ENCODE measurements at places on chromosomes 7 and 10.

GRCh38 chr7:116630932-116631671 lies 40.9 kb upstream of the MET start:
- no peak for DNase-seq

DNA sequence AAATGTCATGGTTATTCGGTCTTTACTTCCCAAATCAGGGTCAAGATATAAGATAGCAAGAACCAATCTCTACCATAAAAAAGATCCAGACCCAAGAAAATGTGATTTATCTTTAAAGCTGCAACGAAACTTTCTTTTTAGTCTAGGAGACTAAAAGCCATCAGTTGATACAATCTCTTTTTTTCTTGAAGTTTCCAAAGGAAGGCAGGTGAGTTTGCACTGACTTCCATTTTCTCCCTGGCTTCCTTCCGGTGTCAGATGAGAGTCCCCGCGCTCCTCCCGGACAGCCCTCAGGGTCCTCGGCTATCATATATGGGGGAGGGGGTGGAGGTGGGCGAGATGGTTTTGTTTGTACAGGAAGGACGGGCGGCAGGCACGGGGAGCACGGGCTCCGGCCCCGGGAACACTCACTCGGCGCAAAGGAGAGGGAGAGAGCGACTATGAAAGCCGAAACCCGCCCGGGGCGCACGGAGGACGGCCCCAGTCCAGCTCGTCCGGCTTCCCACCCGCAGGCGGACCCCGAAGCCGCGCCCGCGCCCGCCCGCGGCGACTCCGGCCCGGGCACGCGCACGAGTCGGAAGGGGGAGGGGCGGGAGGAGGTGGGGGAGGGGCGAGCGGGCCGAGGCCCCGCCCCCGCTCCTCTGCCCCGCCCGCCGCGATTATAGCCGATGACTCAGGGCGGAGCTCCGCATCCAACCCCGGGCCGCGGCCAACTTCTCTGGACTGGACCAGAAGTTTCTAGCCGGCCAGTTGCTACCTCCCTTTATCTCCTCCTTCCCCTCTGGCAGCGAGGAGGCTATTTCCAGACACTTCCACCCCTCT lies at the start of gene BAG3:
TSS of gene BAG3 (plus strand) at position 689 of the 822 bp plus-strand sequence. CDS start 296 bp downstream, outside the sequence.
- peak; percentile 89 for DNase-seq

GRCh38 chr7:27174874-27175625 lies 930 bp upstream of the HOXA10 start:
- DNase-seq, result no peak

GRCh38 chr7:144818511-144818910 lies 17.3 kb downstream of the TPK1 start:
- DNase-seq, result peak; percentile 71

- peak; percentile 60 for DNase-seq
These were observed 20.6 kb downstream of the DNAJB6 start for GRCh38 chr7:157357129-157358040.

DNA sequence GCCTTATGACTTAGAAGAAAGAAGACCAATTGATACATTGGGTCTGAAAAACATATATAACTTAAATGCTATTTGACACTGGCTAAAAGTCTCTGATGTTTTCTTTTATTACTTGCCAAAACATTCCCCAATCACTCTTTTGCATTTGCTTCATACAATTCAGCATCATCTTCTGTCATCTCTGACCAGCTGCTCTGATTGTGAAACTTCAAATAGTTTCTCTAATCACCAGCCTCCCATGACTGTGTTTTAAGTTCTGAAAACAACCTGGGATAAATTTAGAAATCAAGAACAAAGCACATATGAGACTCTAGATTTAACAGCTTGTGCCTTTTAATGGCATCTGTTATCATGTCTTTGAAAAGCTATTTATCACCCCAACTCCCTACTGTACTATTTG lies 208.4 kb upstream of the KCND2 start:
- DNase-seq, result no peak

DNA sequence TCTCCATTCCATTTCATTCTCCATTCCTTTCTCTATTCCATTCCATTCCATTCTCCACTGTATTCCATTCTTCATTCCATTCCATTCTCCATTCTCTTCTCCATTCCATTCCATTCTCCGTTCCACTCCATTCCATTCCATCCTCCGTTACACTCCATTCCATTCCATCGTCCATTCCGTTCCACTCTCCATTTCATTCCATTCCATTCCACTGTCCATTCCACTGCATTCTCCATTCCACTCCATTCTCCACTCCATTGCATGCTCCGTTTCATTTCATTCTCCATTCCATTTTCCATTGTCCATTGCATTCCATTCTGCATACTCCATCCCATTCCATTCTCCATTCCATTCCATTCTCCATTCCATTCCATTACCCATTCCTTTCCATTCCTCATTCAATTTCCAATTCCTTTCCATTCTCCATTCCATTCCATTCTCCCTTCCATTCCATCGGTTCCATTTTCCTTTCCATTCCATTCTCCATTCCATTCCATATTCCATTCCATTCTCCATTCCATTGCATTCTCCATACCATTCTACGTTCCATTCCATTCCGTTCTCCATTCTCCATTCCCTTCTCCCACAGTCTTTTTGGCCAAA lies 78.3 kb downstream of the NSUN6 start:
- no peak for DNase-seq

DNA sequence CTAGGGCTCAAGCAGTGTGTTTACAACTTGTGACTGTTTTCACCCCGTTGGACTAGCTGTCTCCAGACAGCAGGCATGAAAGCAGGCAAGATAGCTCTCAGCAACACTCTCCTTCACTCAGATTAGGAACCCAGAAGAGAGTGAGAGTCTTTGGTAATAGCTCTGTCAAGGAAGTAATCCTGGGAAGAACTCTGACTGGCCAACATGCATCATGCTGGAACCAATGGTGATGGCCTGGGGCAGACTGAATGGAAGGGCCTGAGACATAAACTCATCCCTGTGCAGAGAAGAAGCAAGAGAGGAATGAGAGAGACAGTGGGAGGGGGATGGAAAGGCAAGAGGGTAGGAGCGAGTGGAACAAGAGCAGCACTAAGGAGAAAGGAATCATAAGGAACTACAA lies 48.9 kb downstream of the AKR1D1 start:
- no peak for DNase-seq

DNA sequence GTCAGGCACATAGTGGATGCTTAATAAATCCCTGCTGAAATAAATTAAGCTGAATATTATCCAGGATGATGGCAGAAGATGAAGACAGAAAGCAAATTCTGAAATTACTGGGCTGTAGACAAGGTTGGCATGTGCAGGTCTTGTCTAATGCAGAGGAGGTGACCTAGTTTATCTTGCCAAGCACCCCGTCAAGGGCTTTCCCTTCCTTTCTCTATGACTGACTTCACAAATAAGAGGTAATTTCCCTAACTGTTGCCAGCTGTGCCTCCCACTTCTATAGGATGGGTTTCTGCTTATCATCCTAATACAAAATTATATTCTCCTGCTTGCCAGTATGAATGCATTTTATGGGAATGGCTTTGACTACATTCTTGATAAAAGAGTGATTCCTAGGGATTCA lies 38.0 kb downstream of the LHFPL3 start:
- no peak for DNase-seq

DNA sequence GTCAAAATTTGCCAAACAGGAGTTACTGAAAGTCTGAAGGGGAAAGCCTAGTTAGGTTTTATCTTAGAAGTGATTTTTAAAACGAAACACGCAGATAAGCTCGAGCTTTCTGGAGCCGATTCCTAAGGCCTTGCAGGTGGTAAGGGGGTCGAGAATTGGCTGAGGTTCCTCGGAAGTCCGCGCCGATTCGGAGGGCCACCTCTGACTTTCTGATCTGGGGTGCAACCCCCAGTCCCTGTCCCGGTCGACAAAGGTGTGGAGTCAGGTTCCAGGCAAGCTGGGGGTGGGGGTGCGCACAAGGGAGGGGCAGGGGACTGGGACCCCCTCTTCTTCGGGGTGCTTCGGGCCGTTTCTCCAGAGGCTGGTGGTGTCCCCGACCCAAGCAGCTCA lies 701 bp upstream of the CUL1 start:
- DNase-seq, result no peak

DNA sequence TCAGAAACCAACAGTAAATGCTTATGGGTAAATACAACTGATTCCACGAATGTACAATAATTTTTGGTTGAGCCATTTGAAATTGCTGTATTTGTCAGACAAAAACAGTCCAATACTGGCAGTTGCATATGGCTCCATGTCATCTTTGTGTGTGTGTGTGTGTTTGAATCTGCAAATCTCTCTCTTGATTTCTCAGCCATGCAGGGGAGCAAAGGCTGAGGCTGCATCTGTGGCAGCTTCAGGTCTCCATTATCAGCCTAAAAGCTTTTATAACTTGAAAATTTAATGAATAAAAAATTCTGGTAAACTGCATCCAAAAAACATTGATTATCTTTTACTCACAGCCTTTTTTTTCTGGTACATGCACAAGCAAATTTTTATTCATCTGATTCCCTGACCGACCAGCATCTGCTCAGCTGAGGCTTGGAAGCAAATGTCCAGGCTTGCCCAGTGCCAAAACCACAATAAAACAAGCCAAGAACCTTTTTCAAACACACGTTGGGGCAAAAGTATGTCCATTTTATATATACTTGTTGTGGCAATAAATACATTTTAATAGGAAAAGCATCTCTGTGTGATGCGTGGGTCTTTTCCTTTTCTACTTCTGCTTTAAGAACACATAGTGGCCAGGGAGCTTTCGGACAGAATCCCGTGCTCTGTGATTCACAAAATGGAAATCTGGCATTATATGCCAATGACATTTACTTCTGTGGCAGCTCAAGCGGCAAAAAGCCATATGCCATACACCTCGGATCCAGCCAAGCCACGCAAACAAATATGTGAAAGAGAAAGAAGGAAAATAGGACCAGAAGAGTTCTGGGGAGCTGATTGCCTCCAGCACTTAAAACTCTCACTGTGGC lies 275.6 kb upstream of the AOAH start:
- no peak for DNase-seq

DNA sequence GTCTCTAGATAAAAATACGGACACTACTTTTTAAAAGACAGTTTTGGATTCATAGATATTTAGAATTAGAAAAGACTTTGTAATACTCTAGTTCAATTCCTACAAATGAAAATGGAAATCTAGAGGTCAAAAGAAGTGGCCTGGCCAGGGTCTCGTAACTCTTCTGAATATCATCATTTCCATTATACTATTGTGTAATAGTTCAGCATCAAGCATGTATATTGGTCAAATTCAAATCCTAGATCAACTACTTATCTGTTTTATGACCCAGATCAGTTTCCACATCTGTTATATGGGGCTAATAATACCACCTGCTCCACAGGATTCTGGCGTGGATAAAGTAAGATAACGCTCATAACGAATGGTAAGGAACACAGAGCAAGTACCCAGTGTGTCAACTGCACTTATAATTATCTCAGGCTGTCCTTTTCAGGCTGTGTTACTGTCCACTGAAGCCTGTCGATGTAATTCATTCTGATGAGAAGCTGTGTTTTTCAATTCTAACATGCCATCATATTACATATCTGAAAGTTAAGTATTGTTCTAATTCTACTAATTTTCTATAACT lies 54.3 kb downstream of the ARHGAP21 start:
- no peak for DNase-seq

GRCh38 chr10:88963318-88963717 lies 10.7 kb upstream of the ACTA2 start:
- DNase-seq, result no peak

GRCh38 chr7:90788052-90788451 lies 191.9 kb downstream of the CDK14 start:
- DNase-seq, result no peak

DNA sequence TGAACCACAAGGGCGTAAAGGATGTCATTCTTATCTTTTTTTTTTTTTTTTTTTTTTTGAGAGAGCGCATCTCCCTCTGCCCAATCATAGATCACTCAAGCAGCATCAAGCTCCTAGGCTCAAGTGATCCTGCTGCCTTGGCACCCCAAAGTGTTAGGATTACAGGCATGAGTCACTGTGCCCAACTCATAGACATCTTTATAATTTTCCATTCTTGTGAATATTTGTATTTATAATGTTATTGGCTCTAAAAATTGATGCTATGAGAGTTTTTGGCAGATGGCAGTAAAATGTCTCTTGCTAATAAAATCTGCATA lies 128.7 kb downstream of the AKR1D1 start:
- no peak for DNase-seq

DNA sequence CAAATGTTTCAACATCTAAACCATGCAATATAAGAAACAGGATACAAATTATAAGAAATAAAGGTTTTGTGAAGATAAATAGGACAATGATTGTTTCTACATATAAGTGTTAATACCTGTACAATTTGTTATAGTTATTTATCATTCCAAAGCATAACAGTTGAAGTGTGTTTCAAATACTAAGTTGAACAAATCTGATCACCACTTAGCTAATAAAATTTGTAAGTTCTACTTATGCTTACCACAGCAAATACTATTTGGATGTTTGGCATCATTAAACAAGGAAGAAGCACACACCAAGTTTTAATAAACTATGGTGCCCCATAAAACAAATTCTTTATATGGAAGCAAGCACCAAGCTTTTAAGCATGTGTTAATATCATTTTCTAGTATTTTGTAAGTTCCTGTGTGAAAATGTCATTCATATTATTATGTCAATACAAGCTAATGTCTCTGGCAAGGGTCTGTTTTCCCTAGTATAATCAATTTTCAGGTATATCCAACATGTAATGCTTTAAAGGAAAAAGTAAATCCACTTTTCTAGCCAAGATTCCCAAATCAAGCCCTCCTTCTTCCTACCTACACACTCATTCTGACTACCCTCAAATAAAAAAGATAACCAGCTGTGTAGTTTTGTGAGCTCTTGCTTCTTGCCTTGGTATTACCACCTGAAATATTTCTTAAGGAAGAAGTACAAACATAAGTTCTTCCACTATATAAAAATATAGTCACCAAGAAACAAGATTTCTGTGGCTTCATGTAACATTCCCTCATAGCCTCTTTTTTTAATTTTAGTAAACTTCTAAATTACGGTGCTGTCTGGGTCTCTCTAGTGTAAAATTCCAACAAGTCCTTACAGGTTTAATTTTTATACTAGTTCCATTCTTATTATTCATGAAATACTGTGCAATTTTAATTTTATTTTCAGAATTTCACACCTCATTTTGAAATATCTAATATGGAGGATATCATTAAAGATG lies 9.2 kb downstream of the SKAP2 start:
- no peak for DNase-seq

- DNase-seq, result no peak
These were observed 44.3 kb downstream of the PLCE1 start for GRCh38 chr10:94038024-94038423.

DNA sequence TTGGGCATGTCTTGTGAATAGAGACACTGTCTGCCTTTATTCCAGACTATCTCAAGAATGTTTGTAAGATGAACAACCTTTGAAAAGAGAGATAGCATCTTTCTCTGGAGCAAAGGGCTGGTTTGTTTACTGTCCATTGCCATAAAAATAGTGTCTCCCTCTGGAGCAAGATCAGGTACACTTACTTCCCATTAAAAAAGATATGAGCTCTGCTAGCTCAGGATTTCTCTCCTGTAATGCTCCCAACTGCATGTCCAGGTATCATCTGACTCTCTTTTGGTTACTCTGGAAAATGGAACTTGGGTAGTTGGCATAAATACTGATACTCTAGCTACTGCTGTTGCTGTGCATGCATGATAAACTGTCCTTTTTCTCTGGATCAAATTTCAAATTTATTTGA lies 381.1 kb downstream of the TFEC start:
- no peak for DNase-seq

Measured in activated CD4-positive, alpha-beta T cell treated with anti-CD3 and anti-CD28 coated beads, Interleukin-2, Interleukin-6, amounts not matched to agents 100 ng/mL and 50 ng/mL, durations not matched to agents 16 hours and 8 hours (primary cell).